ENCODE measurements at places on chromosomes 2 and 18.

GRCh38 chr2:201656102-201656501, 12.8 kb upstream of the TMEM237 start:
- DNase-seq: no peak

DNA sequence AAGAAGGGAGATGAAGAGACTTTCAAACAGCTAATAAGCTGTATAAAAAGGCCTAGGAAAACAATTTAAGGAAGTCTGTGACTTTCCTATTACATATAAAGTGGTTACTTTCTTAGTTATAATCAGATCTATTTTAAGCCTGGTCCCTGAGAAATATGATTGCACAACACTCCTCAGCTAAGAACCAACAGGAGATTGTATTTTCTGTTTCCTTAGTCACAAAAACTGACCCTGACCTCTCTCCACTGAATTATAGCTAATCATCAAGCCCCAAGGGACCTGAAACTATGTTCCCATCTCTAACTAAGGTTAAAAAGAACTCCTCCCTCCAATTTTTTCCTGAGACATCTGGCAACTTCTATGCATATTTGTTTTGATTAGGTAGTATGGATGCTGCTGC, 106.9 kb downstream of the ROCK1 start:
- DNase-seq: no peak

- DNase-seq: no peak
Measured at GRCh38 chr2:175619179-175620045, 382.7 kb downstream of the LNPK start.

GRCh38 chr2:11997142-11997541, 250.7 kb downstream of the LPIN1 start:
- DNase-seq: no peak

DNA sequence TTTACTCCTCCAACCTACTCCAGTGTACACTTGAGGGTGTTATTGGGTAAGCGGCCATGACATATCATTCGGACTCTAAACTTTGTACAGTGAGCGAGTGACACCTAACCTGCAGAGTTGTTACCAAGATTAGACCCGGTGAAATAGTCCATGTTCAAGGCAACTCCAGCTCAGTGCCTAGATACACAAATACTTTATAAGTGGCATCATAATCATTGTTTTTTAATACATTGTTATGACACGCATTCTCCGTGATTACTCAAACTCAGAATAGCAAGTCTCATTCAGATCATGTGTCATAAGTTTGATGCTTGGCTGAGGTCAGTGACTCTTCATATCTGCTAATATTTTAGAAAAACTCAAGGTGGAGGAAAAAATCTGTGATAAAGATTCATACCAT, 597.8 kb downstream of the DCC start:
- DNase-seq: no peak

DNA sequence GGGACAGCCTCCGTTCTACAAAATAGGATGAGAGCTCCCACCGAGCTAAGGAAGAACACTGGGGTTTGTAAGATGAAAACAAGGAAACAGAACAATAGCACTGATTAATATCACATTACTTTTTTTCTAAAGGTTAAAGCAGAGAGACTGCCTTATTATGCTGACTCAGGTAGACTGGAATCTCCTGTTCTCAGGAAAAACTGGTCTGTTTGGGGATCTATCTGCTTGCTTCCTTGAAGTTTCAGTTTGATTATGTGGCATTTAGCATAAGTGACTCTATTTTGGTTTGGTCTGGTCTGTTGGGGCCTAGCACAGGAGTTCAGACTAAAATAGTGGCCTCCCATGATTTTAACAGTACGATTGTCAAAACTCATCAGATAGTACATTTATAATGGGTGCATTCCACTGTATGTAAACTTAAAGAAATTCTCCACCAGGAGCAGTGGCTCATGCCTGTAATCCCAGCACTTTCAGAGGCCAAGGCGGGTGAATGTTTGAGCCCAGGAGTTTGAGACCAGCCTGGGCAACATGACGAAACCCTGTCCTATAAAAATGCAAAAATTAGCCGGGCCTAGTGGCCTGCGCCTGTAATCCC, 64.1 kb upstream of the NDUFV2 start:
- no peak for DNase-seq

DNA sequence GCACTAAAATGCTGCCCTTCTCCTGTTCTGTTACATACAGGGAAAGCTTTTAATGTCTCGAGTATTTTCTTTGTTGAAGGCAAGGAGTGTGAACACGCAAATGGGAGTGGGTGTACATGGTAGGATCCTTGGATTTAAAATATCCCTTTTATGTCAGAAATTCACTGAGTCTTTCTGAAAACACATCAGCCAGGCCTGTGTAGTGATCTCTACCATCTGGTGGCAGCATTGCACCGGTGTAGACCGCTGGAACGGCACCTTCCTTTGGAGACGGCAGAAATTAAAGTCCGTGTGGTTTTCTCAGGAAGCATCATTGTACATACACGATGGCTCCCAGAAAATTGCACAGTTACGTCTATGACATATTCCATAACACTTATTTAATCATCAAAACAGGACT, 515.8 kb downstream of the GALR1 start:
- DNase-seq: no peak

DNA sequence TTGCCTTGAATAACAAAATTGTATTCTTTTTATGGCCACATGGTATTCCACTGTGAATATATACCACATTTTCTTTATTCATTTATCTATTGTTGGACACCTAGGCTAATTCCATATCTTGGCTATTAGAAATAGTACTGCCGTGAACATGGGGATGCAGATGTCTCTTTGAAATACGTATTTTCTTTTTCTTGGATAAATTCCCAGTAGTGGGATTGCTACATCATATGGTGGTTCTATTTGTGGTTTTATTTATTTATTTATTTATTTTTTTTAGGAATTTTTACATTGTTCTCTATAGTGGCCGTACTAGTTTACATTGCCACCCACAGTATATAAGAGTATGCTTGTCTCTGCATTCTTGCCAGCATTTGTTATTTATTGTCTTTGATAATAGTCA, 679.8 kb upstream of the NRXN1 start:
- DNase-seq: no peak

DNA sequence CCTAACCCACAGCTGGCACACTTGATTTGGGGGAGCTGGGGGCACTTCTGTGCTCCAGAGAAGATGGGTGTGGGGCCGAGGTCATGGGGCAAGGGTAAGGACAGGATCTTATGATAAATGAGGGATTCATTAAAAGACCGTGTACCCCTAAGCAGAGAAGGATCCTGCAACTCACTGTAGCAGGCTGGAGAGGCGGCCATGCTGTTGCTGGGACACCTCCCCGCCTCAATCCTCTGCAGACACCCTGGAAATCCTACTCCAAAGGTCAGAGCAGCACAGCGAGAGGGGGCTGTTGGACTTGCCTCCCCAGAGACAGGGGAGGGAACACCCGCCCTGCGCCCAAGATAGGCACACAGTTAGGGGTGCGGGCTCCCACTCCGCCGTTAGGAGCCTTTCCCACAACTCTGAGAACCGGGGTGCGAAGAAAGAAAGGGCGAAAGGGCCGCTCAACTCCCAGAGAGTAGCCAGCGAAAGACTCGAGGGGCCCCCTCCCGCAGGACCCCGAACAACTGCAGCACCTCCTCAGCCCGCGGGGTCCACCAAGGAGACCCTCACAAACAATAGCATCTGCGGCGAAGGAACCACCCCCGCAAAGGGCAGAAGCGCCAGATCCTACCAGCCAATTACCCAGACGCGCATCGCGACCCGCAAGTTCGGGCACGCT, 1.4 kb downstream of the PARD6G start:
- DNase-seq: no peak

DNA sequence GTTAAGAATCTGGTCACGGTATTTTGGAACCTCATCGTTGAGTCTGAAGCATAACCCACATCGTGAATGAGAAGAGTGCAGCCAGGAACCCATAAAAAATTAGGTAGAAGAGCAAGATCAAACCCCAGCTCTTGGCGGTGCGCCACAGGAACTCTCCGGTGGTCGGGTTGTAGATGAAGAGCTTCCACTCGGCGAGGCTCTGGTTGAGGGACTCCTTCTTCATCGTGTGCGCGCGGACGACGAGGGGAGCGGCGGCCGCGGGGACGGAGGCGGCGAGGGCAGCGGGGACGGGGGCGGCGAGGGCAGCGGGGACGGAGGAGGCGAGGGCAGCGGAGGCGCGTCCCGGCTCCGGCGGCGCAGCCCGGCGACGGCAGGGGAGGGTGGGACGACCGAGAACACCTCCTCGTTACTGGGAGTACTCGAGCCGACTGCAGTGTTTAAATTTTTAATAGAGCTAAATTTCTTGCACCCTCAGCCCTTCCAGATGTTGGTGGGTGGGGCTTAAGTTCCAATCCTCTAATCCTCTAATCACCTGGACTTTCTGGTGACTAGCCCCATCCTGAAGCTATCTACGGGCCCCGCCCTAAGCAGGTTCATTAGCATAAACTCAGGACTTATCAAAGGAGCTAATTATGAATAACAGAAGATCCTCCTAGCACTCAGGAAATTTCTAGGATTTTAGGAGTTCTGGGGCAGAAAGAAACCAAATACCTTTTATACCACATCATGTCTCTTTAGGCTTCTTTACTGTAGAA, 20.4 kb upstream of the PAPOLG start:
- no peak for DNase-seq

- DNase-seq: peak; percentile 47
Measured at GRCh38 chr2:47534179-47534919, 131.4 kb downstream of the MSH2 start.

GRCh38 chr2:175107146-175107545, 60.9 kb downstream of the ATF2 start:
- DNase-seq: no peak

GRCh38 chr2:219059725-219060682, 717 bp downstream of the IHH start:
- no peak for DNase-seq

- no peak for DNase-seq
Measured at GRCh38 chr2:240203788-240204270, 63.4 kb upstream of the OTOS start.

GRCh38 chr18:5295231-5295920, at the start of gene ZBTB14:
ZBTB14 (minus strand) TSS chr18:5295726; CDS start chr18:5293246, 2,480 bp downstream.
- no peak for DNase-seq

- no peak for DNase-seq
Measured at GRCh38 chr2:218077464-218078216, 8.6 kb downstream of the RUFY4 start.

- no peak for DNase-seq
Measured at GRCh38 chr18:22668496-22668895, 250.8 kb upstream of the CTAGE1 start.

DNA sequence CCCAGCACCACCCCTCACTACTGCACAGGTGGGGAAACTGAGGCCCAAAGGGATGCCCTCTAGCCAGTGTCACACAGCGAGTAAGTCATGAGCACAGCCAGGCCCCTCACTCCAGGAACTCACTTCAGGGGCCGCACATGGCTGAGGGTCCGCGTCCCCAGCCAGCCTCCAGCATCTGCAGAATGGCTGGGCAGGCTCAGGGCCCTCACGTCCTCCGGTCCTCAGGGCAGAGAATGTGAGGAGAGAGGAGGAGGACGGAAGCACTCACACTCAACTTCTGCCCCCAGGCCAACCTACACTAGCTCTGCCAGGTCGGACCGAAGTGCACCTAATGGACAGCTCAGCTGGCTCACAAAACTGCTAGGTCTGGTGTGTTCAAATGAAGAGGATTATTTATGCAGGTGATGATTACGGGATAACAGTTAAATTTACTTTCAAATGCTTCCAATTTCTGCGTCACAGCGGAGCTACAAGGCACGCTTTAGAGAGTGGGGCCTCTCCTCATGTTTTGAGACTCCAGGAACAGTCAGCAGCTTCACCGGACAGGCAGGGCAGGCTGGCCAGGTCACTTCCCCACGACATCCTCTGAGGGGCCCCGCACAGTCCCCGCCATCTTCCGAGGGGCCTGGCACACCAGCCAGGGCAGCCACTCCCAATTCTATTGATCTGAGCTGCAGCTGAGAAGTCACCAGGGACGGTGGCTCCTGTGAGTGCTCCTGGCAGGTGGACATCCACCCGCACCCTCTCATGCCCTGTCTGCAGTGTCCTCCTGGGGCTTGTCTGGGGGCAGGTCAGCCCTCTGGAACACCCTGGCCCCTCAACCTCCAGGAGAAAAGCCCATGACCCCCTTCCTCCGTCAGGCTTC, 26.5 kb downstream of the KIF1A start:
- DNase-seq: no peak

DNA sequence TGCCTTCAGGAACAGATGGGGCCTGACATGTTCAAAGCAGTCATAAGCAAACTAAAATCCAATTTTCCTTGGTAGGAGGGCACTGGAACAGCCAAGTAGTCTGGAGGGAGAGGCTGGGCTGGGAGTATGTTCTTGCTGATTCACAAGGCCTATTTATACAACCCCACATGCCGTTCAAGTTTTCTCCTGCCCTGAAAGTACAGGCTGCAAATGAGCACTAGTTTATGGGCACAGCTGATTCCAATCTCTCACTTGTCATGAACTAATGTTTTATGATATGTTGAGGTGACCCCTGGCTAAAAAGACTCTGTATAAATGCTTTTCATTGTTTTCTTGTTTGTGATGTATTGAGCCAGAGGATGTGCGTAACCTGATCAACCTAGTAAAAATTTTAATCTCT, 183.4 kb upstream of the SRD5A2 start:
- DNase-seq: no peak

DNA sequence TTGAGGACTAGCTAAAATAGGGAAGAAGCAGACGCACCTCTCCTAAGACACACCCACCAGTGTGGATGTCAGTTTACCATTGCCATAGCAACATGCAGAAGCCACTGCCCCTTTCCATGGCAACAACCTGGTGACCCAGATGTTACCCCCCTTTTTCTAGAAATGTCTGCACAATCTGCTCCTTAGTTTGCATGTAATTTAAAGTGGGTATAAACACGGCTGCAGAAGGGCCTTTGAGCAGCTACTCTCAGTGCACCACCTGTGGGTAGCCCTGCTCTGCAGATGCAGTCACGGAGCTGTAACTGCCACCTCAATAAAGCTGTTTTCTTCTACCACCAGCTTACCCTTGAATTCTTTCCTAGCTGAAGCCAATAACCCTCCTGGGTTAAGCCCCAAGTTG, 87.1 kb downstream of the FBXO15 start:
- DNase-seq: no peak

GRCh38 chr2:134943540-134943939, 24.9 kb downstream of the CCNT2 start:
- DNase-seq: no peak

DNA sequence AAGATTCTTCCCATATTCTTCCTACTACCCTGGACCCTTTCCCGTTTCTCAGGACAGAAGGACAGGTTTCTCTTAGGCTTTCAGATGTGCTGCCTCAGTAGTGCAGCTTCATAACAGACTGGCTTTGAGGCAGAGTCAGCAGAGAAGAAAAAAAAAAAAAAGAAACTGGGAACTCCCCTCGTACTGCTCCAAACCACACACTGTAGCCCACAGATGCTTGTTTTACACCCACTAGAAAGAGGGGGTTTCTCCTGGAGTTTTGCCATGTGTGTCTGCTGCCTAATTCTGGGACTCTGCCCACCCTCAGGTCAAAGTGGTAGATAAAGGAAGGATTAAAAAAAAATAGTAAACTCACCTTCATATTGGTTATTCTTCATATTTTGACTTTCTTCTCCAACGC, 95.9 kb downstream of the NCOA1 start:
- DNase-seq: no peak

- DNase-seq: no peak
Measured at GRCh38 chr2:39511219-39511604, 74.1 kb upstream of the MAP4K3 start.

- no peak for DNase-seq
Measured at GRCh38 chr2:30710461-30710860, 96.8 kb downstream of the CAPN13 start.

GRCh38 chr18:37997695-37998094, 432.1 kb upstream of the CELF4 start:
- DNase-seq: no peak

- DNase-seq: no peak
Measured at GRCh38 chr2:22930781-22931180, 454.2 kb upstream of the KLHL29 start.

- no peak for DNase-seq
Measured at GRCh38 chr2:26952374-26952773, 18.1 kb upstream of the MAPRE3 start.
